ENCODE measurements at places on chromosomes 3 and 15.

DNA sequence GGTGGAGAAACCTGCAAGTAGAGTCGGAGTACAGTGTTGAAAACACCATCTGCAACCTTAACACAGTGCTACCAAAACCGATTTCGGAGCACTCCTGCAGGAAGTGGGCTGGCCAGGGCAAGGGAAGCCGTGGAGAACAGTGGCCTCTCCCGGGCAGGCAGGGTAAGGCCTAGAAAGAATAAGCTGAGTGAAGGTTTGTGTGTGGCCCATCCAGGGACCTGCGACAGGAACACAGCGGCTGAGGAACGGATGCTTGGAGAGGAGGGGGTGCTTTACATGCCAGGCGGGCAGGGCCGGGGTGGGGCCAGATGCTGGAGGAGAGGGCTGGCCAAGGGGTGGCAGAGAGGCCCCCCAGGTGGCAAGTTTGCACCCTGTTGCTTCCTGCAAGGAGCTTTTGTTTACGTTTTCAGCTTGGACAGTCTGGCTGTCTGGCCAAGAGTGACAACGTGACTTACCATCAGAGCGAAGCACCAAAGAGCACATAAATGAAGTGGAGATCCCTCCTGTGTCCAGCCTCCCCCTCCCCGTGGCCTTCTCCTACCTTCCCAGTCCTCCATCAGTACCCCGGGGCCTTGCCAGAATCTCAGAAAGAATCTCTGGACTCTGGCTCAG lies 156.5 kb downstream of the PGPEP1L start:
- peak; percentile 31 for DNase-seq

- no peak for DNase-seq
These were observed 884.0 kb upstream of the CADM2 start for GRCh38 chr3:84074767-84075166.

DNA sequence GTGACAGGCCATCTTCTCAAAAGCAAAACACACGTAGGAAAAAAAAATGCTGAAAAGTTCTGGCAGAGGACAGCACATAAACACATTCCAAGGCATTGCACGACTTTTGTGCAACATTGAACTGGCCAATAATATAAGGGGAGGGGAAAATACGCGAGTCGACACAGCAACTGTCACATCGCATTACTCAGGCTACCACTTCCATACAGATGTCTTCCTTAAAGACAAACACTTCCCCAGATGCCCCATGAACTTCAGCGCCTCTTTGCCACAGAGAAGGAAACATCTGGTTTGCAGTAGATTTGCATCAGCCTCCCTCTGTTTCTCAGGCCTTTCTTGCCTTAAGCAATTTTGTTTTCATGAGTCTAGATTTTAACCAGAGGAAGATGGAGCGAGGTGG lies 144.4 kb upstream of the IGF1R start:
- DNase-seq: no peak

GRCh38 chr3:10305331-10305902 lies 12.7 kb upstream of the GHRL start:
- DNase-seq: no peak

DNA sequence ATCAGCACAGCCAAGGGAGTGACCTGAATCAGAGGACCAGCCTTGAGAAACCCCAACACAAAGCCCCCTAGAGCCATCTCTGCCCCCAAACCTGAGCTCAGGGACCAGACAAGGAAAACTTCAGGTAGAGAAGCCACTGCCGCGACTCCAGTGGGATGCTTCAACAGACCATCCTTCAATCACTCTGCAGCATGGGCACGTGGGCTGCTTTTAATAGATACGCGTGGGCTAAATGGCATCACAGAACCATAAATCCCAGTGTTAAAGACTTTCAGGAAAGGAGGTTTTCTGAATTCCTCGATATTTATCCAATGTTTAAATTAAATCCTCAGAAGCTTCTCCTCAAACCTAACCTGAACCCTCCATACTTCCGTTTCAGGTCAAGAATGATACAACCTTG lies 30.6 kb downstream of the SH3BP5 start:
- DNase-seq: no peak

- no peak for DNase-seq
These were observed 764.0 kb upstream of the DPPA4 start for GRCh38 chr3:110101361-110101760.

DNA sequence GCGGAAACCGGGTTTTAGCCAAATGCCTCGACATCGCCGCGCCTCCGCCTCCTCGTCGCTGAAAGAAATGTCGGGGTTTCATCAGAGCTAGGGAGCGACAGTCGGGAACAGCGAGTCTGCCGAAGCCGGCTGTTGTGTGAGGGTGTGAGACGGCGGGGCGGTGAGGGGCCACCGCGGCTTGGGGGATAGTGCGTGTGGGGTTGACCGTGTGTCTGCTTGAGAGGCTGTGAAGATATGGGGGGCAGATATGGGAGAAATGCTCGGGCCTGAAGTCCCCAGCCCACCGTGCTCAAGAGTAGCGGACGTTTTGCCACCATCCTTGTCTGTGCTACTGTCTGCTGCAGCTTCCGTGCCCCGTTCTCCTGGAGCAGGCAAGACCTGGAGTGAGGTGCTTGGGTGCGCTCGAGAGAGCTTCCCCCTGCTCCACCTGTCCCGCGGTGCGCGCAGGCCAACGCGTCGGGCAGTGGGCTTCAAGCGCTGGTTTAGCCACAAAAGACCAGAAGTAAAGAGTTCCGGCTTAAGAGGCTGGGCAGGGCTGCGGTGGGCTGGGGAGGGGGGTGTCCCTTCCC lies 716 bp upstream of the ISLR2 start:
- no peak for DNase-seq

- no peak for DNase-seq
These were observed 454.8 kb downstream of the SHQ1 start for GRCh38 chr3:72393455-72393854.

DNA sequence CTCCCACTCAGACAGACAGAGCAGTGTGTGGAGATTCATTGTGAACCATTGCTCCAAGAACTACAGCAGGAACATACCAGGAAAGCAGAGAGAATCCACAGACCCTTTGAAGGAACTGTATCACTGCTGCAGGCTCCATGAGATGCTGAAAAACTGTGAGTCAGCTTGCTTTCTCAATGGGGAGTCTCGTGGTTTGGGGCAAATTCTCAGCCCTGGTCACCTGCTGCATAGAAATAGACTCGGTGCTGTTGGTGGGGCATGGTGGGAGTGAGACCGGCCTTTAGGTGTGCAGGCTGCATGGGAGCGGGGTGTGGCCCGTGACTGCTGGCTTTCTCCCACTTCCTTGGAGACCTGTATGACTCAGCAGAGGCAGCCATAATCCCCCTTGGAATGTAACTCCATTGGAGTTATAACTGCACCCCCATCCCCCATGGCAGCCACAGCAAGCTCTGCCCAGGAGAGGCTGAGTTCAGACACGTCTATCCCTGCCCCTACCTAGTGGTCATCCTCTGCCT lies 35.6 kb downstream of the ALCAM start:
- DNase-seq: no peak

- no peak for DNase-seq
These were observed 51.2 kb downstream of the CFAP20DC start for GRCh38 chr3:58998476-58999117.

GRCh38 chr3:18194431-18194830 lies 230.7 kb downstream of the SATB1 start:
- no peak for DNase-seq

DNA sequence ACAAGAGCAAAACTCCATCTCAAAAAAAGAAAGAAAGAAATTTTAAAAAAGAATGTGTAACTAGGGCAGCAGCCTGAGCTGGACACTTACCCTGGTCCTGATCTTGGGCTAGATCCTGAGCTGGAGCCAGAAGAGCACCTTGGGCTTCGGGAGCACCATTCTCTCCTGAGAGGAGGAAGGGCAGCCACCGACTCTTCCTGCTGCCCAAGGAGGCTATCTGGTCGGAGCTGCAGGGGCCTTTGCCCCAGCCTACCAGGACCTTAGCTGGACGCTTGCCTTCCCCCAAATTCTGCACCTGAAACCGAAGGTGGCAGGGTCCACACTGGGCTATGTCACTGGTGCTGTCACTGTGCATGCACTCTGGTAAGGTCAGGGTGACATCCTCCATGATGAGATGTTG lies 6.9 kb upstream of the CAMKV start:
- no peak for DNase-seq

DNA sequence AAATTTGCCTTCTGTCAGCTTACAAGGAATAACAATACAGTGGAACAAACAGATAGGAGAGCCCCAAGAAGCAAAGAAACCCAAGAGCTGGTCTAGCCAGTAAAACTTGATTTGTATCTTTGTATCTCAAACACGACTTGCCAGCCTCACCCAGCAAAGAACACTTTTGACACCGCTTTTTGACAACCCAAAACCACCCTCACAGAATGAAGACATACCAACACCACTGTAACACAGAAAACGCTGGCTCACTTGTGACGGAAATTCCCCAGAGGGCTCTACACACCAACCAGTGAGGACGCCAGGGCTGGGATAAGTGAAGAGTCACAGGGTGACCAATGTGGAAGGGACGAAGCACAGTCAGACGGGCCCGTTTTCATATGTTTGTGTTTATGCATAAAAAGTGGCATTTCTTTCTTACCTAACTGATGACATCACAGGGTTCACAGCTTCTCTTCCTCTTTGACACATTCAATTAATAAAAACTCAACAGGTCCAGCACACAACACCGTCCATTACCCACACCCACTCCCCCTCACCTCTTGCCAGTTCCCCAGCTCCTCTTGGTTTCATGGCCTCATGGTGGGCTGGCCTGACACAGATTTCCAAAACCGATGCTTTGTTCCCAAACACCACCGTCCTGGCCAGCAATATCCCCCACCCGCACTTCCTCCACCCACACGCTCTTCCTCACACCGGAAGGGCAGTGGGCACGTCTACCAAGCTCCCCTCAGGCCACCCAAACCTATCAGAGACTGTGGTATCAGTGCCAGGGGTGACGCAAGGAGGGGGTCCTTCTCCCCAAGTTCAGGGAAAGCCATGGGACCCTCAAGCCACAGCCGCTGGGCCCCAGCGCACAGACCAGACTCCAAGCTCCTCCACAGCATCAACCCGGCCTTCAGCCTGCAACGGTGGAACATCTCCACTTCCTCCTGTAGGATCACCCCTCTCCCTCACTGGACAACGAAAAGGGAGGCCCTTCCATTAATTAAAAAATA lies 94.2 kb downstream of the ADAMTS17 start:
- DNase-seq: no peak

- DNase-seq: no peak
These were observed 115.2 kb upstream of the PLCL2 start for GRCh38 chr3:16769525-16769924.

DNA sequence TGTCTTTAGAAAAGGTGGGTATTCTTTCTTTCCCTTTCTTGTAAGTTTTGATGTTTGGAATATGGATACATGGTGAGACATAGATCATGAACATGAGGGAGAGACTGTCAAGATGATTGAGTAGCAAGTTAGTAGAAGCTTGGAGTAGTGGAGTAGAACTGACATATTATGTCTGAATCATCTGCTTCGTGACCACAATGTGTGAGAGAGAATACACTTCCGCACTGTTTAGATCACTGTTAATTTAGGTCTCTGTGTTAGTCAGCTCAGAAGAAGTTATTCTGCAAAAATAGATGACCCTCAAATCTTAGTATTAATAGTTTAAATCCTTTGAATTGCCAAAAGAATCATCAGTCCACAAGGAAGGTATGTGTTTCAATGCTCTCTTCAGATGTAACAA lies 151.0 kb downstream of the OXSM start:
- DNase-seq: no peak

- DNase-seq: no peak
These were observed 127.5 kb upstream of the PLXNA1 start for GRCh38 chr3:126855374-126855773.

DNA sequence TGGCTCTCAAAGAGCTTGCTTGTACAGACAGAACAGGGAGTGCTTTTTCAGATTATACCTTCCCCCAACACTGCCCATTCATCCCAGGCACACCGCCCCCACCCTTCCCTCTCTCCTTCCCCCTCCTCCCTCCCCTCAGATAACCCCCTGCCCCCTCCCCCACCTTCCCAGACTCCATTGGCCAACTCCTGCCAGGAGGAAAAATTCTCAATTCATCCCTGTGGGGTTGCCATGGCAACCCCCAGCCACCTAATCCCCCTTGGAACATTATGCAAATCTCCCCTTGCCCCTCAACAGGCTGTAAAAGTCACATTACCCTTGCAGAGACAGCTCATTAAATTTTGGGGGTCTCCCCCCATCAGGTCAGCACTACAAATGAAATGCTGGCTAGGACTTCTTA lies 14.3 kb downstream of the TLE3 start:
- DNase-seq: no peak

- no peak for DNase-seq
These were observed 162.1 kb downstream of the CADM2 start for GRCh38 chr3:85120879-85121278.
